ENCODE measurements at places on chromosomes 3 and 15.

DNA sequence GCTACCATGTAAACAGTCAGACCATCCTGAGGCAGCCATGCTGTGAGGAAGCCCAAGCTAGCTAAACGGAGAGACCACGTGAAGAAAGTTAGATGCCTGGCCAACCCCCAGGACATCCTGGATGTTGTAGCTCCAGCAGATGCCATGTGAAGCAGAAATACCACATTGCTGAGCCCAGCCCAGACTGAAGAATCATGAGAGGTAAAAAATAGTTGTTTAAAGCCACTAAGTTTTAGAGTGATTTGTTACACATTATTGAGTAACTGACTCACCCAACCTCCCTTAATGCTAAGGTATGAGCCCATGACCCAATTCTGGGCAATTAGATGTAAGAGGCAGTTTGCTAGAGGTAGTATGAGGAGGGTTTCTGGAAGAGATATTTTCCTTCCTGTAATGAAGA is 200.5 kb downstream of the THRB start:
- DNase-seq, result no peak

DNA sequence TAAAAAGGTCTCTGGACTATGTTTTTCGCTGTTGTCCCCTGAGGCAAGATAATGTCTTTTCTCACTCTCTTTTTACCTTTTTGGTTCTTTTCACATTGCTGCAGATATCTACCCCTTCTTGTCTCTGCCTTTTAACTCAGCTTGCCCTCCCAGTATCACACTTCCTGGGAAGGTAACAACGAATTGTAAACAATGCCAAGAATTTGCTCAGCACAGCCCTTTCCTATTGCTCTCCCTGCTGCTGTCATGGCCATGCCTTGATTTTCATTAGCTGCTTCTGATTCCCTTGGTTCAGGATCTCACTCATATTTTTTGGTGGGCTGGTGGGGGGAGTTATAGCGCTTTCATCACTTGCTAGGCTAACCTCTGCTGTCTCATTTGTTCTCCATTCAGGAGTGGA is 123.1 kb upstream of the DPH6 start:
- DNase-seq, result no peak

DNA sequence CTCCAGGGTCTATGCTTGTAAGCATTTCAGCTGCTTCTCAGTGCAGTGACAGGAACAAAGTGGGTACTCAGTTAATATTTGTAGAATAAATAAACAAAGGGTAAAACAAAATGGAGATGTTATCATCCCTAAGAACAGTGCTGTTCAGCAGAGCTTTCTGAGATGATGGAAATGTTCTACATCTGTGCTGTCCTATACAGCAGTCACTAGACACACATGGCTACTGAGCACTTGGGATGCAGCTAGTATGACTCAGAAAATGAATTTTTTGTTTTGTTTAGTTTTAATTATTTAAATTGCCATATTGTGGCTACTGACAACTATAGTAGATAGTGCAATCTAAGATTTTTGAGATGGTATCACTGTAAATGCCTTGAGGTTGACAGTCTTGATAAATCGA is 283.8 kb upstream of the ADAMTS9 start:
- no peak for DNase-seq

DNA sequence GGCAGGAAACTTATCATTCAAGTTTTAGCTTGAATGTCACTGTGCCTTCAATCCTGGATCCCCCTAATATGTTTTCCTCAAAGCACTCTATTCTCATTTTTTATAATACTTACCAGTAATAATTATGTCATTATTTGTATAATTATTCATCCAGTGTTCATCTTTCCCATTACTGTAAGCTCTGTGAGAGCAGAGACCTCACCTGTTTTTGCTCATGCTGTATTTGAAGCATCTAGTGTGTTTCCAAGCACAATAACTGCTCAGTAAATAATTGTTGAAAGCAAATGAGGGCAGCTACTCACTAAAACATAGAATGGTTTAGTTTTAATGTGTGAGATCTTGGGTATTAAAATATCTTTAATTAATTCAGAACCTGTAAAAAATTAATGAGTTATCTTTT is 36.9 kb upstream of the KPNA4 start:
- DNase-seq, result no peak

- no peak for DNase-seq
Observed at GRCh38 chr15:60386615-60387014, 11.2 kb downstream of the ANXA2 start.

DNA sequence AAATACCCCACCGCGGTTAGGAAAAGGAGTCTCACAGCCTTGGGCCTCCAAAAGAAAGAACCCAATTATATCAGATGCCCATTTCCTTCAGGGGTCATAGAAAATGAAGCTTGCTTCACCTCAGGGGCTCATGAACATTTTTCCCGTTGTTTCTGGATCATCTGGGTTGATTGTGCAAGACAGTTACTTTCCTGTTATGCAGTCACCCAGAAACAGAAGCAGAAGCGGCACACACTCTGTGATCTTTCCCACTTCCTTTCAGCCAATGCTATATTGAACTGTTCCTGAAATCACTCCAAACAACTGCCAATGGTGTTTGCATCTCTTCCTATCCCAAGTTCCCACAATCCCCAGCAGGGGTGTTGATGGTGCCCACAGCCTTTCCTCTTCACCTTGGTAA is 295.6 kb upstream of the RASGRP1 start:
- DNase-seq, result no peak

GRCh38 chr3:188316021-188316722 is 162.2 kb downstream of the LPP start:
- no peak for DNase-seq
